ENCODE measurements at places on chromosomes 2 and 18. TPM values are rescaled to one million over a fixed set of nuclear protein-coding genes. Genes with fewer than 3 reads are reported as not detected.
A peak's percentile ranks its signal among the peaks of the same experiment; 100 is the strongest.

DNA sequence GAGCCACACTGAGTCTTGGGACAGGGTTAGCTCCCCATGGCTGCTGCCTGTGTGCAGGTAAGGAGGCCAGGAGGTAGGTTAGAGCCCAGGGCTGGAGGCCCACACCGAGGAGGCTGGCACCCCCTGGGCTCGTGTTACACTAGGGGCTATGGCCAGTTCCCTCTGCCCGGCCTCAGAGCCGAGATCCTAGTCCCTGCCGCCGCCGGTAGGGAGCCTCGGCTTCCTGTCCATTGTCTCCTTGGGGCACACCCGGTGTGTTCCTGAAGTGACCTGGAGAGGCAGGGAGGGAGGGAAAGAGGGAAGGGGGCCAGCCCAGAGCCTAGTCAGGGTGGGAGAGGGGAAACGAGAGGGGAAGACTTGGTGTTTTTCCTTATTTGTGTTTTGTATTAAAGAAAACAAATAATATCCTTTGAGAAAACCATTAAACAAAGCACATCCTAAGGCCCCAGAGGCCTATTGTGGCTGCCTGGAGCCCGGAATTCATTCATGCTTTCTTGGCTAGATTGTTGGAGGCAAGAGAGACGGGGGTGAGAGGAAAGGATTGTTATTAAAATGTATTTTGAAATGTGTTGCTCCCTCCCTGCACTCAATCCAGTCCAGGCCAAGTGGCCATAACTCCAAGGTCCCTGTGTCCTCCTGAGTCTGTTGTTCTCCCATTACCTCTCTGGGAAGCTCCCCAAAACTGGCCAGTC is 170.7 kb downstream of the CTIF start:
- H3K4me1 ChIP-seq, result no peaks in the 10 kb centered on the region
- H3K4me3 ChIP-seq, result no peak overlapping the region
- H3K36me3 ChIP-seq, result no peaks in the 10 kb centered on the region
- H3K27ac ChIP-seq, result no peak overlapping the region
- no peak for DNase-seq
- H3K27me3 ChIP-seq, result no peaks in the 10 kb centered on the region

Gene C18orf63
- total RNA-seq, result not detected

- H3K27ac ChIP-seq, result no peak within 1 kb of the TSS
- H3K4me3 ChIP-seq, result peak within 1 kb of the TSS; percentile 26
- no peak for DNase-seq
- peaks cover 7% of the 10 kb centered on the region for H3K4me1 ChIP-seq
- H3K36me3 ChIP-seq, result no peaks in the 10 kb centered on the region
- no peaks in the 10 kb centered on the region for H3K27me3 ChIP-seq
Observed at GRCh38 chr2:204544961-204545860, at the start of gene PARD3B. PARD3B (plus strand) TSS chr2:204545475; CDS start chr2:204546000, 525 bp downstream.

Gene CYRIA
- total RNA-seq, result 59.0 TPM

Gene PPP1R1C
- not detected for total RNA-seq

DNA sequence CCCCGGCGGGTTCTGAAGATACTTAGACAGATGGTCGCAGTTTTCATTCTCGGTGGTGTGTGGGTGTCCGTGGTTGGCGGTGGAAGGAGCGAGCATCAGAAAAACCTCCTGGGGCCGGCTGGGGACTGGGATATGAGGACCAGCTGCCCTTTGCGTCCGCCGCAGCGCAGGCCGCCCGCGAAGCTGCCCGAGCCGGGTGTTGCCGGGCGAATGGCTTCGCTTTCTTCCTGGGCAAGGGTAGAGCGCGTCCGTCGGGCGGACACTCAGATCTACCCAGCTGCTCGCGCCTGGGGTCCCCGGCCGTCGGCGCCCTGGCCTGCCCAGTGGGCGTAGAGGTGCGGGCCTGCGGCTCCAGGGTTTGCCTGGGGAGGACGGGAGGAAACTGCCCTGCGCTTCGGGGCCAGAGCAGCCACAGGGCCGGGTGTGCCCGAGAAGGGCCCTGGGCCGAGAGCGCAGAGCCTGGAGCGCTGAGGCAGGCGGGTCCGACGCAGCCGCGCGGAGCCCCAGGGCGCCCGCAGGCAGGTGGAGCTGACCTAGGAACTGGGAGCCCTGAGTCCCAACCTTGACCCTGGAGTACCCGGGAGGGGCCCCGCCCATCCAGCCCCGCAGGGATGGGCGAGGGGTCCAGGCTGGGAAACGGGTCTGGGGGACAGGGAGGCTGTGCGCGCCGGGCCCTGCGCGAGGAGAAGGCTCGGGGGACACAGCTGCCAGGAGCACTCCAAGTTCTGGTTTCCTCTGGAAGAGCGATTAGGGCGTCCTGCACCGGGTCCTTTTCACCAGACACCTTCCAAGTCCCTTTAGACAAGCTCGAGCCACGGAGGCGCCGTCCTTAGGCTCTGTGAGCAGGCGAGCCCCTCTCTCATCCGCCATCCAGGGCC is 1.3 kb downstream of the TWIST2 start:
- peaks cover 3% of the 10 kb centered on the region for H3K4me1 ChIP-seq
- DNase-seq, result no peak
- no peak overlapping the region for H3K27ac ChIP-seq
- no peaks in the 10 kb centered on the region for H3K27me3 ChIP-seq
- H3K4me3 ChIP-seq, result no peak overlapping the region

DNA sequence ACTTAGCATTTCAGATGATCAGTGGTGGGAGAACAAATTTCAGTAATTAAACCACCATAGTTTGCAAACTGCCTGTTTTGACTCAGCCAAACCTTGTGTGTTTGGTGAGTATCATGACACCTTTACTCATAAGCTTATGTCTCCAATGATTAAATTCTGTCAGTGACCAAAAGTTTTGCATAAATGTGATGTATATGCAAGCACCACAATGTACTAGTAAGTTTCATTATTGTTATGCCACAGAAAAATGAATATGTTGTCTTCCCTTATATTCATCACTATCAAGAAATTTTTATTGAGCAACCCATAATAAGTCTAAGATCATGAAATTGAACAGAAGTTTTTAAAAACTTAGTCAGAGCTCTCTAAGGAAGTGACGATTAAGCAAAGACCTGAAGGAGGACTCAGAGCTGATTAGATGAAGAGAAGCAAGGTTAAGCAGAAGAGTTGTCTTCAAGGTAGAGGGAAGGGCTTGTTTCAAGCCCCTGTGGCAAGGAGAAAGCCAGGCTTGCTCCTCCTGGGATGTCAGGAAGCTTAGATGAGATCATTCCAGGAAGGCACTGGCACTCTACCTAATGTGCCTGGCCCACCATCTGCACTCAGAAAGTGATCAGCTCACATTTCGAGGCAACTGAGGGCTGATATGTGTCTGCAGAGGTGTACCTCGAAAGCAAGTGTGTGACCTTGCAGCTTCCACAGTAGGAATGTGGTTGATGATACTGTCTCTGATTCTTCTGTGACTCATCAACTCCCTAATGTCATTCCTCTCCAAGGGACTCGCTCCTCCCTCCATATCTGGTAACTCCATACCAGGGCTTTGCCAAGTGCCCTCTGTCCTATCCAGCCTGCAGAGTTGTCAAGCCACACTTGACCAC is 54.7 kb downstream of the KCTD18 start:
- no peak overlapping the region for H3K27ac ChIP-seq
- DNase-seq, result no peak
- no peaks in the 10 kb centered on the region for H3K27me3 ChIP-seq

Gene OXER1
- total RNA-seq, result 3.3 TPM

DNA sequence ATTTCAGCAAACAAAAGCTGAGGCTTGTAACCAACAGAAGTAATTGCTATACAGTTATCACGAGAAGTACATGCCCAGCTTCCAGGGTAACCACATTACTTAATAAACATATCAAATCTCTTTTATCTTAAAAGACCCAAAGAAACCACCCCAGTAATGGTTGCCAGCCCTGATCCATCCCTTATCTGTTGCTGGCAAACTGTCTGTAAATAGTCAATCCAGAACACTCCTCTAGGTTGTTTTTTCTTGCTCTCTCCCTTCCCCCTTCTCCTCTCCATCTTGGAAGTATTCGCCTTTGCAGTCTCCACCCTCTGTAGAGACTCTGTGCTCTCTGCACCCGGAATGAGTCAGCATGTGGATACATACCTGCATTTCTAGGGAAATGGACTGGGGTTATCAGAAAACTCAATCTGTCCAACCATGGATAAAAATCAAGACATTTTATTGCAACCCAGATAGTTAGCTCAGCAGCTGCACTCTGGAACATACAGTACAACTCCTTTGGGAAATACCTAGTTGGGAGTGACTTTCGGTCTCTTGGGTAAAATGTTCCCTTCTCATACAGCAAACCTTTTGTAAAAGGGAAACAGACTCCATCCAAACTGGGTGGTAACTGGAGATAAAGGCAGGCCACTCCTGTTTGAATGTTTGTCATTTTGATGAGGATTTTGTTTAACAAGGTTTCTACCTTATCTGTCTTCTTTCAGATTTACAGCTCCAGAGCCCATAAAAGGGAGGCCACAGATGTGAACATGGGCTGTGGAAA is 123.5 kb upstream of the FOSL2 start:
- H3K36me3 ChIP-seq, result no peaks in the 10 kb centered on the region
- H3K27me3 ChIP-seq, result no peaks in the 10 kb centered on the region
- no peak overlapping the region for H3K4me3 ChIP-seq
- H3K27ac ChIP-seq, result no peak overlapping the region
- DNase-seq, result no peak

Gene KCNIP3
- total RNA-seq, result not detected

Gene CXCR2
- not detected for total RNA-seq

Gene CD8B2
- not detected for total RNA-seq

DNA sequence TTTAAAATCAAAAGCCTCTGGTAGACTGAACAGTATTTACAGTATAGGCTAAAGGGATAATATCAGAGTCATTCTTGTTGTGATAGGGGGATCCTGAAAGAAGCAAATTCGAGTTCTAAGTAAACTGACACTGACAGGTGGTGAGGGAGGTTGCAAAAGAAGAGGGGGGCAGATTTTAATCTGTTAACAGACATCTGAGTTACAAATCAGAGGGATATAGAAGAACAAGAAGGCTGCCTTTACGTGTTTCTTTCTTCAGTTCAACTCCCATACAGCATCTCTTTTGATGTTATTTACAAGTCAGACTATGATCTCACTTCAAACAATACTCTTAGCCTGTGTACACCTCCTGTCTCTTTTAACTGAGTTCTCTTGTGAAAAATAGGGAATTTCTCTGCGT is 16.3 kb upstream of the ITGA4 start:
- H3K4me1 ChIP-seq, result peaks cover 13% of the 10 kb centered on the region
- DNase-seq, result no peak
- no peaks in the 10 kb centered on the region for H3K36me3 ChIP-seq
- no peak overlapping the region for H3K4me3 ChIP-seq

Gene DSEL
- total RNA-seq, result 0.37 TPM

Gene RGPD4
- not detected for total RNA-seq

Gene SMC6
- total RNA-seq, result 111 TPM

GRCh38 chr2:22079583-22079982 is 955.8 kb downstream of the TDRD15 start:
- H3K27ac ChIP-seq, result no peak overlapping the region
- H3K4me3 ChIP-seq, result no peak overlapping the region
- no peaks in the 10 kb centered on the region for H3K4me1 ChIP-seq
- no peaks in the 10 kb centered on the region for H3K27me3 ChIP-seq
- no peaks in the 10 kb centered on the region for H3K36me3 ChIP-seq
- DNase-seq, result no peak

Gene NEB
- 5.1 TPM for total RNA-seq

Gene SERPINB12
- total RNA-seq, result not detected

DNA sequence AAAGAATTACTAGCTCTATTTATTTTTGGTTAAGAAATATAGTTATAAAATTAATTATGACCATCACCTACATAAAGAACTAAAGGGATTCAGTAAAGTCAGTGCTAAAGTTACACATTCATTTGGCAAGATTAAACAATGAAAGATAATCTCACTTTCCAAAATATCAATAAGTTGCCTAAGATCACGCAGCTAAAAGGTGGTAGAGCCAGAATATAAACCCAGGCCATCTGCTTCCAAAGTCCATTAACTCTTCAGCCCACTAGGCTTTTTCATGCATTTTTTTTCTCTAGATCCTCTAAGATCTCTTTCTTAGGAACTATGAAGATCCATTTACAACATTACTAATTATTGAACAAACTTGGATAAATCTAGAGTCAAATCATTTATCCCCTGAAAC is 66.6 kb upstream of the RND3 start:
- no peaks in the 10 kb centered on the region for H3K4me1 ChIP-seq
- no peak overlapping the region for H3K27ac ChIP-seq
- H3K36me3 ChIP-seq, result no peaks in the 10 kb centered on the region
- DNase-seq, result no peak

Data from B cell (primary cell).